ENCODE measurements at places on chromosomes 5 and 9. TPM values are rescaled to one million over a fixed set of nuclear protein-coding genes. Genes with fewer than 3 reads are reported as not detected.

The RLN2 gene
- total RNA-seq = 0.93 TPM

The CFAP157 gene
- under 0.01 TPM for total RNA-seq

The KCNIP1 gene
- not detected for total RNA-seq

The PRDM9 gene
- total RNA-seq = not detected

All from melanocyte of skin (primary cell).